ENCODE measurements at places on chromosomes 7 and 10.
A peak's percentile ranks its signal among the peaks of the same experiment; 100 is the strongest.

- DNase-seq = no peak
Measured at GRCh38 chr10:266974-267425, 131.7 kb downstream of the ZMYND11 start.

DNA sequence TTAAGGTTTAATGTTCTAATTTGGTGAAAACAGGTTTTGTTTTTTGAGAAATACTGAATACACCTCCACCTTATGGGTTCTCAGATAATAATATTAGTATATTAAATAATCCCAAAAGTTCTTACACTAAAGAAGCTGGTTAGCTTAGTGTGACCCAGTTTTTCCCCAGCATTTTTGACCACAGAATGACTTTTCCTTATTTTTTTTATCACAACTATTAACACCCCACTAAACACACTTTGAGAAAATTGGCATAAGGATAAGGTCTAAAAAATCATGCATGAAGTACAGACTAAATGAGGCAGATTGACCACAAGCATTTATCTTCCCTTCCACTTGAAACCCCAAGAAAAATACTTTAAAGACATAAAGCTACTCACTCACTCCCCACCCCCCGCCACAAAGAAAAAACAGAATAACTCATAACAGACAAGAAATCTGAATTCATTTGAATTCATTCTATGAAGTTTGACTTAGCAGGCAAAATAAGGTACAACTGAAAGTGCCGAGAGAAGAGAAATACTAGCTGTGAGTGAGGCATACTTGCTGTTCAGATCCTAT, 49.7 kb upstream of the WNT16 start:
- DNase-seq = no peak

DNA sequence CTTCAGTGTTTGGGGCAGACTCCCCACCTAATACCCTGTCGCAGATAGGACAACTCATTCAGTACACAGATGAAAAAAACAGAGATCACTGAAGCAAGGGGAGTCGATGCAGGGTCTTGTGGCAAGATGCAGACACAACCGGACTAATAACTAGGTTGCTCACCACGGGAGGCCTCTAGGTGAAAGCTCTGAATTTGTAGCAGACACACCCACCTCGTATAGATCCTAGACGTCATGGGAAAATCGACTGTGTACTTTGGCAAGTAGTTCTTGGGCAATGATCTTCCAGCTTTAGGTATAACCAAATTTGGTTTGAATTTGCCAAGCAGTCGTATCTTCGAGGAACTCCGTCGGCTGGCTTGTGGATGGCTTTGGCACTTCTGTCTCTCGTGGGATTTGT, 88.1 kb downstream of the TCF7L2 start:
- DNase-seq = no peak

DNA sequence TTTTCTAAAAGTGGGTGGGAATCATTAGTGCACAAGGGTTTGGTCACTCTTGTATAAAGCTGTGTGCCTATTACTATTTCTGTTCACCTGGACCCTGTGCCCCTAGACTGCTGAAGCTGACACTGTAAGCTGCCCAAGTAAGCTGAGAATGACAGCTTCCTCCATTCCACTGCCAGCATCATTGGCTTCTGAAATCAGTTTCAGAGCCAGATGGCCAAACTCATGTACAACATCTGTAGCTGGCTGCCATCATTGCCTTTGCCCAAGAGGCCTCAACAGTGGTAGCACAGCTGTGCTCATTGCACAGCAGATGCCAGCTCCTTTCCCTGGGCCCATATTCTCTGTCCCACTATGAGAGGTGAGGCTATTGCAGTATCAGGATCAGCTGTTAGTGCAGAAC, 165.7 kb downstream of the CPEB3 start:
- DNase-seq = no peak

DNA sequence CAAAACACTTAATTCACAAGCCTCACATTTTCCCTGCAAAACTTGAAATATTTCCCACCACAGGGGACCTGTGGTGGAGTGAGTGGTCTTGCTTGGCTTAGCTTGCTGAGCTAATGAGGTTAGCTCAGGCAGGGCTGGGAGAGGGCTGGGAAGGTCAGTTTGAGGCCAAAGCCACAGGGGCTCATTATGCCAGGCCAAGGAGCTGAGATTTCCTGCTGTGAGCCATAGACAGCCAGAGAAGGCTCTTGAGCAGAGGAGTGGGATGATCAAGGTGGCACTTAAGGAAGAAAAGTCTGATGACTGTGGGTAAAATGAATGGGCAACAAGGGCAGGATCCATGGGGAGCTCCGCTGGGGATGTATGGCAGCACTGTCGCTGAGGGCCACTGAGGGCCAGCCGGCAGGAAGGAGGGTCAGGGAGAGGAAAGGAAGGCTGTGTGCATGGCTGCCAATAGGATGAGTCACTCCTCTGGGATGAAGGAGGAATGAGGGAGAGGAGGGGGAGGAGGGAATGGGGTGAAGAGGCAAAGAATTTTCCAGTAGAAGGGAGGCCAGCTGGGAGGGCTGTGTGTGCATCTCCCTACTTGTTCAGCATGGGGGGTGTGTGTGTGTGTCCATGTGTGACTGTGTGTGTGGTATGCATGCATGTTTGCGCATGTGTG, 18.7 kb upstream of the ZNF488 start:
- peak; percentile 79 for DNase-seq

DNA sequence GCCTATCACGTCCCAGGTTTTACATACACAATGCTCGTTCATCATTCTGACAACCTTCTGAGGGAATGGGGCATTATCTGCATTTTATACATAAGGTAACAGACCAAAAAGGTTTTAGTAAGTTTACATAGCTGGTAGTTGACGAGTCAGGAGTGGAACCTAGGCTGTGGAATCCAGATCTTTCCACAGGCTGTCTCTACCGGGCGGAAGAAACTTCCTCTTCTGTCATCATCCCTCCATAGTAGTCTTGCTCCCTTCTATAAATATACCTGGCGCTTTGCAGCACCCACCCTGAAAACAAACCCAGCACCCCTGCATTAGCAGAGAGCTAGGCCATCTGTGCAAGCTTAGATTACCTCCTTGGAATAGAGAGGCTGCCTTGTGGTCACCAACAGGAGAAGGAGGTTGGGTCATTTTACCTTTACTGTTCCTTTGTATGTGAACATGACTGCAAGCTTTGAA, 1.3 kb downstream of the TSPAN13 start:
- DNase-seq = no peak

GRCh38 chr7:103141753-103142404, 7.0 kb downstream of the NAPEPLD start:
- no peak for DNase-seq

DNA sequence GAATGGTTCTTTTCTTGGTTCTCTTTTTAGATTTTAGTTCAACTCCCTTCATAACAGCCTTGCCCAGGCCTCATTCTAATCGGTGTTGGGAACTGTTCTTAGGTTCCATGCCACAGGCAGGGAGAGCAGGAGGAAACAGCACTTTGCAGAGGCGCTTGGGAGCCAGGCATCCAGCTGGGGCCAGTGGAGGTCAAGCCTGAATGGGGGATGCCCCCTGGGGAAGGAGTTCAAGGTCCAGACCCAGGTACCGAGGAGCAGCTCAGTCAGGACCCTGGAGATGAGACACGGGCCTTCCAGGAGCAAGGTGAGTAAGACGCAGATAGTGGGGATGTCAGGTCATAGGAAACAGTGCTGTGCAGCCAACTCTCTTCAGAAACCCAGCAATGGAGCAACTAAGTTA, 4.5 kb downstream of the ZSCAN25 start:
- no peak for DNase-seq

DNA sequence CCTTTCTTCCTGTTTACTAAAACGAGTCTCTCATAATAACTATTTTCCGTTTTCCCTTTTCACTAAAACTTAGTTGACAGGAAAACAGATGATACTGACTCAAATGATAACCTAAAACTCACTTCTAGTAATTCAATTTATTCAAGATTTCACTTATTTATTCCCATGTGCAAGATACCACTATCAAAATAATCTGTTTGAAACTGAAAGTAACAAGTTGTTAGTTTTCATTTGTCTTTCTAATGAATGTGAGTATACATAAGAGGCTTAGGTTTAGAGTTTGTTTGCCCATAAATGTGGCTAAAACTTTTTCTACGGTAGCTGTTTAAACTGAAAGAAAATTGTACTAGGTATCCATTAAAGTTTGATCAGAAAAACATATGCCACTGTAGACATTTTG, 314.9 kb upstream of the STEAP1 start:
- DNase-seq = no peak

GRCh38 chr10:109919220-109919619, 4.1 kb downstream of the XPNPEP1 start:
- no peak for DNase-seq

- DNase-seq = no peak
Measured at GRCh38 chr10:130455791-130456190, 319.6 kb downstream of the GLRX3 start.

- no peak for DNase-seq
Measured at GRCh38 chr10:64103750-64104470, 582.7 kb downstream of the REEP3 start.

- DNase-seq = no peak
Measured at GRCh38 chr10:126939706-126940105, 34.5 kb downstream of the DOCK1 start.

DNA sequence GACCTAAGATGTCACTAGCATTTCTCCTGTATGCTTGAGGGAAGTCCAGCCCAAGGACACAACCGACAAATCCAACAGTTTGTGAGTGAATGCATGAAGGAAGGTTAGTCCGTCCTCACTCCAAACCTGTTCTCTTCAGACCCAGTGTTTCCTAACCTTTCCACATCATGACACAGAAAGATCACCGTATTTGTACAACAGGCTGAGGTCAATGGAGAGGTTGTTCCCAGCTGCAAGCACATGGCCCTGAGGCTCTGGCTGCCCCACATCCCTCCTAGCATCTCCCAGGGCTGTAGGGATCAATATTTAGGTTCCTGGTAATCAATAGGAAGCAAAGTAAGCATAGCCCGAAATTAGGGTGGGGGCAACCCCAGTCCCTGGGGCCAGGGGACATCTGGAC, 227.9 kb downstream of the PLXNA4 start:
- no peak for DNase-seq

- DNase-seq = no peak
Measured at GRCh38 chr10:107631876-107632275, 467.4 kb upstream of the SORCS1 start.

DNA sequence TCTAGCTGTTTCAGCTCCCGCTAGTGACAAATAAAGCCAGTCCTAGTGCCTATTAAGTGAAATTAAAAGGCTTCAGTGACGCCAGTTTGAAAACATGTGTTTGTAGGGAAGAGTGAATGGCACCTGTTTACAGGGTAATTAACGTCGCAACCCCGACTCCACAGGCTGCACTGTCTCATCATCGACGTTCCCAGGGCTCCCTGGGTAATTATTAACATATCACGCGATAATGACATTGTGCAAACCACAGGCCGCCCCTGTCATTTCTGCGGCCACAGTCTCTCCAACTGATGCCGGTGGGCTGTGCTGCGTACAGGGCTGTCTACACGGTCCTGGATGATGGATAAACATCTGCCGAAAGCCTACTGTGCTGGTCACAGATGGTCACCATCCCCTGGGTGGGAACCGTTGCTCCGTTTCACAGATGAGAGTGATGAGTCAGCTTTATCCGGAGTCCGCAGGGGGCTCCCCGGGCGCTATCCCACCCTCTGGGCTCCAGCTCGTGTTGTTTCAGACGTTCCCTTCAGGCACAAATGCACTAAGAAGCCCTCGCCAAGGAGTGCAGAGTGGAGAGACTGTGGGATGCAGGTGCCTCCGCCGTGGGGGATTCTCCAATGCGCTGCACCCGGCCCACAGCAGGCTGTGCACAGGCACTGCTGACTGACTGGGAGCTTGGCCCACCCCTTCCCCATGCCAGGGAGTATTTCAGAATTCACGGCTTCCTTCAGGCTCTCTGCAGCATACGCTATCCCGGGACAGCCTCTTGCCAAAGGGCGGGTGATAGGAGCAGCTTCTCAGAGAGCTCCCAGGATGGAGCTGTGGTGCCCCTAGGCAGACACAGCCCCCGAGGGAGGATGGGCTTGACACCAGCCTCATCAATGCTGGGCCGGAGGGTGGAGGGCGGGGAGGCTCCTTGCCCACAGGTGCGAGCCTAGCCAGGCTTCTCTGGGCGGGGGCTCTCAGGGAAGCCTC, 491.8 kb upstream of the FOXK1 start:
- DNase-seq = no peak

DNA sequence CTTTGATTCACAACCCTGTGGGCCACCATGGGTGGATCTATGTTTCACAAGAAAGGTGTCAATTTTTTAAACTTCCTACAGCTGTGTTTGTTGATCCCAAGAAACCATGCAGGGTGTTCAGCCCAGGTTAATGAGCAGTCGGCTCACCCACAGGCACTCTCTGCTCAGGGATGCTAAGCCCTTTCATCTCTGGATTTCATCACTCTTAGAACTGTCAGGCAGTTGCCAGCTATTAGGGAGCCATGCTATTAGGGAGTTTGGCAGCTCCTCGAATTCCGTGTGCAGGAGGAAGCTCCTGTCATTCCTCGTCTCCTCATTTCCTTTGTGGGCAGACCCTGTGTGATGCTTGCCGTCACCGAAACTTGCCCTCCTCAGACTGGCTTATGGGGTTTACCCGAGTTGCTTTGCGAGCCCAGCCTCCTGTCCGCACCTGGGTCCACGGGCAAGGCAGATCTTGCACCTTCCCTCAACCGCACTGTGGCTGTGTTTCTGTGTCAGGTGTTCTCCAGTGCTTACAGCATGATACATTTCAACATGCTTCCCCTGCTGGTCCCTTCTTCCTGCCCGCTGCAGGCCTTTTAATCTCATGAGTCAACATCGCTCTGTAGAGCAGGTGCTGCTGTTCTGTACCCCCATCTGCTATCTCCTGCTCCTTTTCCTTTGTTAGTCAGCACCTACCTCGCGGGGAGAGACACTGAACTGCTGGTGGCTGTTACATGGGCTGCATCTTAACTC, 509.8 kb downstream of the SUGCT start:
- no peak for DNase-seq

GRCh38 chr7:22972207-22972606, 41.7 kb downstream of the HYCC1 start:
- no peak for DNase-seq

DNA sequence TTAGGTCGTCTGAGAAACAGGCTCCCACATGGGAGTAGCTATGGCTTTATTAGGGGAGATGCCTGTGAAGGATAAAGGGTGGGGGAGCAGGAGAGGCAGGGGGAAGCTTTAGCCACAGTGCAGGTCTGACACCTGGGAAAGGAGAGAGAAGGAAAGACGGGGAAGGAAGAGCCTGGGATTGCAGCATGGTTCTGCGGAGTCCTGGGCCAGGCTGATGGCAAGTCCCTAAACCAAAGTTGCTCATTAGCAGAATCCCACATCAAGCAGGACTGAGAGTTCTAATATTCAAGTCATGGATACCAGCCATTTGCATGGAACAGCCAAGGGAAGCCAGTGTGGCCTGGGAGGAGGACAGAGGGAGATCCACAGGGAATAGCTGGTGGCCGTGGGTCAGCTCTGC, 414.8 kb downstream of the RPS24 start:
- no peak for DNase-seq

- DNase-seq = peak; percentile 78
Measured at GRCh38 chr10:1050554-1050953, 1.6 kb upstream of the IDI1 start.

DNA sequence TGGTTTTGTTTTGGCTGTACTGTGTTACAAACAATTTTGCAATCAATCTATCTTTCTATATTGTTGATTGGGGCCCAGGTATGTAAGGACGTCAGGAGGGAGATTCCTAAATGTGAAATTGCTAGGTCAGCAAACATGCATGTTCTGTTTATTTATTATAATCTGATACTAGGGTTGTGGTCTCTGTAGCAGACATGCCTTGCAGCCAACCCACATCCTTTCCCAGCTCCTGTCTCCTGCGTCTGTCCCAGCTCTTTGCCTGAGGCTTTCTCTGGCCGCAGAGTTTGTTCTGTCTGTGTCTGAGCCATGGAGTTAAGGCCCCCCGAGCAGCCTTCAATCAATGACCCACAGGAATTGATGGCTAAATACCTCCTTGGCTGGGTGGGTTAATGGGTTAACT, 124.0 kb upstream of the ZEB1 start:
- no peak for DNase-seq

GRCh38 chr7:84422790-84423189, 228.2 kb upstream of the SEMA3A start:
- no peak for DNase-seq
